Pons (tissue), 1 donor: ENCODE measurements at places on chromosomes 3 and 15.

DNA sequence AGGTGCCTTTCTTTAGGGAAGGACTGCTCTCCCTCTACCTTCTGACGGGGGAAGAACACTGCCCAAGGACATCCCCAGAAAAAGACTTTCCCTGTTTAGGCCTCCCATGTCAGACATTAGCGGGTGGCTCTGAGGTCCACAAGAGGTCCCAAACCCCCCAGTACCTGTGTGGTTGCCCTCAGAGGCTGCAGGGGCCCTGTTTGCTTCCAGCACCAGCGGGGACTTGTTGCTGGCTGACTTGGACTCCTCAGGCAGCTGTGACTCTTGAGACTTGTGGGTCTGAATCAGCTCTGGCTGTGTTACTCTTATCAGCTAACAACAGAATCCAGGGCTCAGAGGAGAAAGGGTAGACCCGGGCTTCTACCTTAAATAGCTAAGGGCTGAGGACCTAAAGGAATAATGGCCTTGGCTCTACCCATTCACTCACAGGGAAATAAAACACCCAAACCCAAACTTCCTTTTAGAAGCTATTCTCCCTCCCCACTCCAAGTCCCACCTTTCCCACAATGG is 39.2 kb downstream of the SEMA3G start:
- DNase-seq = no peak

- no peak for DNase-seq
These were observed 9.0 kb downstream of the ZIC4 start for GRCh38 chr3:147397155-147397874.

GRCh38 chr3:93923006-93923405 is 50.7 kb downstream of the PROS1 start:
- DNase-seq = no peak

DNA sequence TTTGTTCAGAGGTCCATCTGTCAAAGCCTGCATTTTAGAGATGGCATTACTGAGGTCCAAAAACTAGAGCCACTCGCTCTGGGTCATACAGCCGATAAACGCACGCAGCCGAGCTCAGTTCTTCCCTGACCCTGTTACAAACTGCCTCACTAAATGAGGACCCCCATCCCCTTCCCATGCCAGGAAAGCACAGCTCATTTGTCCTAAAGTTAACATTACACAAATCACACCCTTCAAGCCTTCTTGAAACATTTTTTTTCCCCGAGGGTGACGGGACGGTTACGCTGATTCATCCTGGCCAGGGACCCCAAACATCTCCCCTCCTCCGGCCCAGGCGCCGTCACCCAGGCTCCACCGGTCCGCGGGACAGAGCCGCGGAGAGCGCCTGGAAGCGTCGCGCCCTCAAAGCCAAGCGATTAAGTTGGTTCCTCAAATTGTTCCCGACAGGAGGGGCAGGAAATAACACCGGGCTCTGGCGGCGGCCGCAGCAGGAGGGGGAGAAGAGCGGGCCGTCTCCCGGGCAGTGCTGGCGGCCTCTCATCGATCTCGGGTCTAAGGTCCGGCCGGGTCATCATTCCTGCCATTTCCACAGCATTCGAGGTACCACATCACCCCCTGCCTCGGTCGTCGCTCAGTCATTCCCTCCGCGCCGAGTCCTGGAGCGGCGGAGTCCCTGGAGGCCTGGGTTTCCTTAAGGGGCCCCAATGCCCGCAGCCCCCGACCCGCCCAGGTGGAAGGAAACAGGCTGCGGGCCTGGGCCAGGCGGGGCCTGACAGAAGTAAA is 619 bp upstream of the CMTM8 start:
- no peak for DNase-seq

DNA sequence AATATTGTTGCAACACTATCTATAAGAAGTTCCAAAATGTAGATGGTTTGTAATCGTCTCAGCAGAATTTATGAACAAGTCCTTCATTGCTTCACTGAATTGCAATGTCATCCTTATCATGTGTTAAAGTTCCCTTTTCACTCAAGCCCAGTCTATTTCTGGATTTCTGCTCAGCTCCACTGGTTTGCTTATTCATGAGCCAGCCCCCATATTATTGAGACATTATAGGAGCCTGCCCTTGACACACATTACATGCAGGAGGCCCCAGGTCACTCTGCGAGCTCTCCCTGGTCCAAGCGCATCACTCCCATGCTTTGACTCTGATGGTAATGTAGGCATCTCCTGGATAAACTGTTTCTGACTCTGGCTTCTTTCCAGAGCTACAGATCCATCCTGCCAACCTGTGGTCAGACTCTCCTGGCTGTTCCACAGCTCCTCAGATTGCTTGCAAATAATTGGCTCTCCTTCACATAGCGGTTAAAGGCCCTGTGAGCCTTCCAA is 56.9 kb downstream of the ABTB1 start:
- DNase-seq = peak; percentile 76

GRCh38 chr15:42141246-42141645 is 15.2 kb downstream of the PLA2G4F start:
- DNase-seq = no peak

- DNase-seq = no peak
These were observed 84.9 kb upstream of the UBE2E1 start for GRCh38 chr3:23720885-23721284.

GRCh38 chr15:78088773-78089080 is 3.6 kb upstream of the SH2D7 start:
- no peak for DNase-seq

GRCh38 chr3:127441764-127442163 is 148.8 kb downstream of the TPRA1 start:
- no peak for DNase-seq

DNA sequence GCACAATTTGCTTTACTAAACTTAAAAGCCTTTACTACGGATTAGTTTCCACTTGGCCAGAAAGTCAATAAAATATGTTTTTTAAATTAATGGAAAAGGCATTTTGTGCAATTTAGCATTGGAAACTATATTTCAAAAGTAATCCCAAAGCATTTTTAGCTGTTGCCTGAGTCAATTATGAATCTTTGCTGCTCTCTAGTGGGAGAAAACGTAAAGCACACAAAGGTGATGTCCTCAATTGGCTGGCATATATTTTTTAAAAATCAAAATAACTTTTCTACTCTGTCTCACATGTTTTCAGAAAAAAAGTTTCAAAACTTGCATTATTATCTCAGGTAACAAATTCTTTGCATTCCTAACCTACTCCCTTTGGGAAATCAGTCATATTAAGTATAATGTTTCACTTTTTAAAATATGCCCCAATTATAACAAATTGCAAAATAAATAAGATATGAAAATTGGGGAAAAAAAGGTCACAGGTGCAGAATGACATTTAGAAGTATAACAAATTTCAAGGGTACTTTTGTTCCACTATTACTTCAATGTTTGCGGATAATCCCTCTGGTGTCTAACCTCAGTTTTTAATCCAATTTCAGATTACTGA is 47.2 kb upstream of the TEX55 start:
- DNase-seq = peak; percentile 55

- DNase-seq = no peak
These were observed 137.4 kb upstream of the SATB1 start for GRCh38 chr3:18562364-18563154.

DNA sequence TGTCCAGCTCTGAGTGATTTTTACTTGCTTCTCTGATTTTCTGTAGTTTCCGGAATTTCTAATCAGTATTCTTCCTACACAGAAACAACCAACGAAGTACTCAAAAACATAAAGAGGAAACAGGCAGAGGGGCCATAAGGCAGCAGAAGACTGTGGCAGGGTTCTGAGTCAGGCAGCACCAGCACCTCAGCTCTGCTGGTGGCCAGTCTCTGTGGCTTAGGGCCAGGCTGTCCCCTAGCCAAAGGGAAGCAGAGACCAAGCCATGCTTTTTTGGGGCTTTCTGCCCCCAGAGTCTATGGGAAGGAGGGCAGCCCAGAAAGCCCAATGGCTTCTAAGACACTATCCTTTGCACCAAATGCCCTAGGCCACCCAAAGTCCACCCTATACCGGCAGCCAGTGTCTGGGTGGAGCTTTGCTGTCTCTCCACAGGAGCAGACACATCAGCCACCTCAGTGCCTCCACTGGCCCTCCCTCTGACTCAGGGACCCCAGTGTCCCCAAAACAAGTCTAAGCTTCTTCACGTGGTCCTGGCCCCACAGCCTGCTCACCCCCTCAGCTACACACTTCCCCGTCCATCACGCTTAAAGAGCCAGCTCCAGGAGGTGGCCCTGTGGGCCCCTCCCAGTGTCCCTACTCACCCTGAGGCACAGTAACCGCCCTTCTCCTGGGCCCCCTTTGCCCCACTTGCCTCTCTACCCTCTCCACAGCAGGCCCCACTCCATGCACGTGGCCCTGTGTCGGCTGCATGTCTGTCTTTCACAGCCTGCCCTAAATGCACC is 46.2 kb downstream of the CCDC12 start:
- DNase-seq = peak; percentile 16

GRCh38 chr15:50278496-50278895 is 13.0 kb upstream of the HDC start:
- peak; percentile 24 for DNase-seq

GRCh38 chr15:83199288-83199687 is 8.3 kb downstream of the HDGFL3 start:
- DNase-seq = no peak

- DNase-seq = no peak
These were observed 25.9 kb upstream of the GRIP2 start for GRCh38 chr3:14565868-14566588.

DNA sequence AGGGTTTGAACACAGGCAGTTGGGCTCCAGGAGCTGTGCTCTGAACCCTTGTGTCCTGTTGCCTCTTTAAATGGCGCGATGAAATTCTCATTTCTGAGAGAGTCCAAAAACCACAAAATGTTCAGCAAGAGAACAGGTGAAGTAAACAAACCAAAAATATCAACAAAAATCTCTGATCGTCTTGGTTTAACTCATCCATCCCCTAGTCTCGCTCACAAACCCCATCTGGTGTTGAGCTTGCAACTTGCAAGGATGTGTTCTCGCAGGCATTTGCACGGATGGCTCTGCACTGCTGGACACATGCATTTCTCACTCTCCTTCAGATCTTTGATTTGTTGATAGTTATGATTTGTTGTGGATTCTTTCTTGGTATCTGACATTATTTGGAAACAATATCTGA is 31.1 kb downstream of the FAH start:
- DNase-seq = peak; percentile 33

GRCh38 chr15:79953951-79954444 is 17.0 kb downstream of the BCL2A1 start:
- no peak for DNase-seq

GRCh38 chr3:117488983-117489382 is 779.4 kb downstream of the TUSC7 start:
- no peak for DNase-seq

- DNase-seq = no peak
These were observed 96.8 kb downstream of the PPM1L start for GRCh38 chr3:160852856-160853255.

- no peak for DNase-seq
These were observed 14.8 kb upstream of the RBP2 start for GRCh38 chr3:139491027-139491700.

DNA sequence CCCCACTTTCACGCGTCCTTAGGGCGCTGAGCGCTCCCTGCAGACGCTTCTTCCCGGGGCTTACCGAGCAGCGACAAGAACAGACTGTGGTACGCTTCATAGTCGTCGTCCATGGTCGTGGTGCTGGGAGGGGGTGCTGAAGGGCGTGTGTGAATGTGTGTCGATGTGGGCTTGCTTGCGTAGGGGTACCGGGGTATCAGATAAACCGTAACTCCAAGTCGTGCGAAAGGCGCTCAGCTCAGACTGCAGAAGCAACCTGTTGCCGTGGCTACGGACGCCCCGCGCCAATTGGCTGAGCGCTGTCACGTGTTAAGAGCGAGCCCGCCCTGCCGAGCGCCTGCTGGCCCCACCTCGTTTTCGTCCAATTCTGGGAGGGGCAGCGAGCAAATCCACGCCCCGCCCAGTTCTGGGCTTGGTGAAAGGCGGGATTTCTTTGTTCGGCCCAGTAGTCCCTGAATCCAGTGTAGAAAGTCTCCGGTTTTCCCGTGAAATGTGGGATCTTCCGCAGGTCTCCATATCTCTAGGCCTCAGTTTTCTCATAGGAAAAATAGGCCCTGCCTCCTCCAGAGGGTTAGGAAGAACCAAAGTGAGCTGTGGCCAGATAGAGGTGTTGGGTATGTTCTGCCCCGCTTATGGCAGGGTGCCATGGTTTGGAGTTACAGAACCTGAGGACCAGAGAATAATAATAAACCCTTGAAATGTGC is at the start of gene EFCAB12:
EFCAB12 (minus strand) TSS at position 261 of the 704 bp plus-strand sequence; CDS start at position 113, 148 bp downstream.
- peak; percentile 96 for DNase-seq

GRCh38 chr15:58703610-58704009 is 45.9 kb downstream of the ADAM10 start:
- no peak for DNase-seq

DNA sequence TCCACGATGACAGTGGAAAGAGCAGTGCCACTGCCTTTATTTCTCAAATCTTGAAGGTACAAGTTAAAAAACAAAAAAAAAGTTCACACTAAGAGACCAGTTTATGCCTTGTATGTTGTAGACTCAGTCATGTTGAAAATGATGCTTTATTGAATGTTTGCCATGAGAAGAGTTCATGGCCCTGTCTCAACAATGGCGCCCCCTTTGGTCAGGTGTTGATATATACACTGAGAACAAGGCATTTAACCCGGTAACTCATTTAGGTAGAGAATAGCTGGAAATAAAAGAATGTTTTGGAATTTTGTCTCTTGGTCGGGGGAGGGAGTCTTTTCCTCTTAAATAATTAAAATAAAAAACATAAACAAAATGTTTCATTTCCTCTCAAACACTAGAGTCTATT is 145.6 kb upstream of the SLC2A2 start:
- DNase-seq = no peak

GRCh38 chr3:115381573-115381912 is 234.5 kb upstream of the ZBTB20 start:
- no peak for DNase-seq

GRCh38 chr3:97823046-97824004 is 1.5 kb downstream of the CRYBG3 start:
- DNase-seq = peak; percentile 69

- no peak for DNase-seq
These were observed 185.1 kb upstream of the SLCO3A1 start for GRCh38 chr15:91668370-91668769.

GRCh38 chr3:177169936-177170722 is 27.2 kb downstream of the TBL1XR1 start:
- DNase-seq = no peak

DNA sequence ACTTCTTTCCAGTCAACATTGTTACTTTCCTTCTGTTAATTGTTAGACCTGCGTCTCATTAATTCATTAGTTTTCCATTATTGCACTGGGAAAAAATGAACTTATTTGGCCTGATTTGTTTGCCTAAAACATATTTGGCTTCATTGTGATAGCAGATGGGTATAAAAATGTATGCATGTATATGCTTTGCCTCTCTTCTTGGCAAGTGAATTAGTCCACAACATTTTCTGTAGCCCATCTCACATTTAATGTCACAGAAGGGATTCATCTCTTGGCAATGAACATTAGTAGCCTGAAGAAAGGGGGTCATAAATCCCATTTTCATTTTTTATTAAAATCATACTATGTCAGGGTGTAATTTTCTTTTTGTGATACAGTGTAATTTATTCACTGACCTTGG is 125.2 kb downstream of the TUSC7 start:
- DNase-seq = no peak
